ENCODE measurements at places on chromosomes 3 and 15. TPM values are rescaled to one million over a fixed set of nuclear protein-coding genes. Genes with fewer than 3 reads are reported as not detected.

DNA sequence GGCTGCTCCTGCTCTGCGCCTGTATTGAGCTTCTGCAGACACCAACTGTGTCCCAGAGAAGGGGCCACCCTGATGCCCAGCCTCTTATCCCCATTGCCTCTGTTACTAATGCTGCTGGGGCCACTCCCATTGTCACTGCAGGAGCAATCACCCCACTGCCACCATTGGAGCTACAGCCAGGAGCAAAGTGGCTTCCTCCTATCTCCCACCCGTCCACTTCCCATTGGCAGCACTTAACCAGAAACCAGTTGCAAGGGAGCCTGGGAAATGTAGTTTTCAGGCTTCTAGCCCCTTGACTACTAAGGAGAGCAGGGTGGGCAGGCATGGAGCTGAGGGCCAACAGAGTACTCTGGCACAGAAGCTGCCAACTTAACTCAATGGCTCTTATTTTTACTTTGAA, 55.9 kb upstream of the KLF13 start:
- DNase-seq, result no peak

- peak; percentile 52 for DNase-seq
Measured at GRCh38 chr3:52121464-52121805, 32.8 kb downstream of the POC1A start.

GRCh38 chr3:58009026-58009748, 965 bp downstream of the FLNB start:
- peak; percentile 18 for DNase-seq

GRCh38 chr3:197746801-197747237, 2.9 kb upstream of the FYTTD1 start:
- DNase-seq, result no peak

Gene LYZL4
- not detected for total RNA-seq

- no peak for DNase-seq
Measured at GRCh38 chr3:40187945-40188344, 121.6 kb upstream of the EIF1B start.

DNA sequence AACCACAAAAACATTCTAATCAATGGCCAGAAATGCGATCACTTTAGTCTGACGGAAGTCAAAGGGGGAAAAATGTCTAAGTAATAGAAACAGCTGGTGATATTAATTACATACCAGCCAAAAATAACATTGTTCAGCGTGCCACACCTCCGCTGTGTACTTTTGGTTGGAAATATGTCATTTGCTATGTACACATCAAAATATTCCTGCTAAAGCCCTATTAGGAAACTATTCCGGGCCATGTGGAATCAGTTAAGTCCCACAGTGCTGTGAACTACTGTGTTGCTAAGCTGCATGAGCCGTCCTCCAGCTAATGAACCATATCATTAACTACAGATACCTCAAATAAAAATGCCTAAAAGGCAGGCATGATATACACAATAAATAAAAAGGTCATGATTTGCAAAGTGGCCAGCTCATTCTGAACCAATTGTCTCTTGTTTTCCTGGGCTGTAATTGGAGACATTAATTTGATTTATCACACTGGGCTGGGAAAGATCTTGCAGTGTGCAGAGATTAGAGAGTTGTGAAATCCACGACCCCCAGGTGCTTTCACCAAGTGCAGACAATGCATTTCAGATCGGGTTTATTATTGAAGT, 200.5 kb upstream of the LRTM1 start:
- DNase-seq, result no peak

GRCh38 chr15:65795663-65796216, 3.6 kb upstream of the DENND4A start:
- no peak for DNase-seq

DNA sequence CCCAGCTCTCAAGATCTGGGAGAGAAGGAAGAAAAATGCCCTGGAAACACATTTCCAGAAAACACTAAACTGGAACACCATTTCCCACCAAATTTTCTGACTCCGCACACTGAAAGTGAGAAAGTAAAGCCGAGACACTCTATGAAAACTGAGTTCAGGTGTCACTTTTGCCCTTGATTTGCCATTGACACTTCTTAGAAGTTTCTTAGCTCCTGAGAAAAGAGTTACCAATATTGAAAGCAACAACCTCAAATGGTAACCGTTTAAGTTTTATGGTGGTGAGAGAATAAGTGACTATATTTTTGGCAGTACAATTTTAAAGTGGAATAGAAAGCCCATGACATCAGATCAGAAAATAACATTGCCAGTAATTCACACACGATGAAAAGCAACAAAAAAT, 39.0 kb downstream of the CD86 start:
- DNase-seq, result no peak

- DNase-seq, result peak; percentile 6
Measured at GRCh38 chr15:23372284-23372683, 17.7 kb downstream of the GOLGA8S start.

GRCh38 chr3:57094575-57094974, 34.1 kb downstream of the SPATA12 start:
- DNase-seq, result no peak

DNA sequence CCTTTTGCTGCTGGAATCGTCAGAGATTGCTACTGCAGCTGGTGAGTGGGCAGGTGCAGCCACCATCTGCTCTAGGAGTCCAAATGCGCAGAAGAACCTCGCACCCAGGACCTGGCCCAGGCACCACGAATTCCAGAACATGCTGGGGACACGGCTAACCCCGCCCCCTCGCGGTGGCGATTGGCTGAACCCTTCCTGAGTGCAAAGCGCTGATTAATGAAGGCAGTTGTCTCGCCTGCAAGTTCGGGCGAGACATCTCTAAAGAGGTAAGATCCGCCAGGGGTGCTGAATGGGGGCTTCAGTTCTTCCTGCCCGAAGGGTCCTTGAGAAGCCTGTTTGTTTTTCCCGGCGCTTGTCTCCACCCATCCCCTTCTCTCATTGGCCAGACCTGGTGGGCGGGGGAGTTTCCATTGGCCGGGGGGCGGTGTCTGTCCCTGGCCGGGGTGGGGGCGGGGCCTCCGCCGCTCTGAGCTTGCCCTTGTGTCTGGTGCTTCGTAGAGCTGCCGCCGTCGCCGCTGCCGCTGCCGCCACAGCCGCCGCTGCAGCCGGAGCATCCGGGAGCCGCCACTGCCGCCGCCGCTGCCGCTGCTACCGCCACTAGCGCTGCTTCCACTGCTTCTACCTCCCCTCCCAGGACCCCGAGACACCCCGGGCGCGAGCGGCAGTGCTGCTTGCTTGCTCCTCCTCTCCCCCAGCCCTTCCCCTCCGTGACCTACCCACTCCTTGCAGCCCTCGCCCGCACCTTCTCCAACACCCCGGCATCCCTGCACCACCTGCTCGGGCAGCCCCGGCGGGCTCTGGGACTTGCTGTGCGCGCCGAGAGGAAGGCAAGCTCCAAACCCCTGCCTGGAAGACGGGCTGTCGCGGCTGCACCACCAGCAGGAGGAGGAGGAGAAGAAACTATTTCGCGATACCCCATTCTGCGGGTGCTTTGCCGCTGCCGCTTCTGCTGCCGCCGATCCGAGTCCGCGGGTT, at the start of gene CADM2:
Gene CADM2 (plus strand): TSS at position 495 of the 975 bp plus-strand sequence.
- DNase-seq, result peak; percentile 78

DNA sequence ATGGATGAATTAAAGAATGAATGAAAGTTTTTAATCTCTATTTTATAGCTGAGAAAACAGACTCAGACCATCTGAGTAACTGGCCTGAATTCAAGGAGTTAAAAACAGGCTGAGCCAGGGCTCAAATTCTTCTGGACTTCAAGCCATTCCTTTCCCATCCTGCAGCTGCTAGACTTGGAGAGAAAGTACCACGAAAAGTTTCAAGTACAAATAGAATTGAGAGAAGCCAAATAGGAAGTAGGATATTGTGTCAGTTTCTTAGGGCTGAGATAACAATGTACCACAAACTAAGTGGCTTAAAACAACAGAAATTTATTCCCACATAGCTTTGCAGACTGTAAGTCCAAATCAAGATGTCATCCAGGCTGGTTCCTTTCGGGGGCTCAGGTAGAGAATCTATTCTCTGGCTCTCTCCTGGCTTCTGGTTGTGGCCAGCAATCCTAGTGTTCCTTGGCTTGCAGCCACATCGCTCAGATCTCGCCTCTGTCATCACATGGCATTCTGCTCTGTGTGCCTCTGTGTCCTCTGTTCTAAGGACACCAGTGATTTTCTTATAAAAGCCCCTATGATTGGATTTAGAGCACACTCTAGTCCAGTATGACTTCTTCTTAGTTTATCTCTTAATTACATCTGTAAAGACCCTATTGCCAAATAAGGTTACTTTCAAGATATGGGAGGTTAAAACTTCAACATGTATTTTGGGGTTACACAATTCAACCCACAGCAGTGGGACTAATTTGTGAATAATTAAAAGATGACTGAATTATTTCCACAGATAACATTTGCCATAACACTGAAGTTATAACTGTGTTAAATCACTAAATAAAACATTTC, 25.7 kb upstream of the GOLIM4 start:
- peak; percentile 8 for DNase-seq

DNA sequence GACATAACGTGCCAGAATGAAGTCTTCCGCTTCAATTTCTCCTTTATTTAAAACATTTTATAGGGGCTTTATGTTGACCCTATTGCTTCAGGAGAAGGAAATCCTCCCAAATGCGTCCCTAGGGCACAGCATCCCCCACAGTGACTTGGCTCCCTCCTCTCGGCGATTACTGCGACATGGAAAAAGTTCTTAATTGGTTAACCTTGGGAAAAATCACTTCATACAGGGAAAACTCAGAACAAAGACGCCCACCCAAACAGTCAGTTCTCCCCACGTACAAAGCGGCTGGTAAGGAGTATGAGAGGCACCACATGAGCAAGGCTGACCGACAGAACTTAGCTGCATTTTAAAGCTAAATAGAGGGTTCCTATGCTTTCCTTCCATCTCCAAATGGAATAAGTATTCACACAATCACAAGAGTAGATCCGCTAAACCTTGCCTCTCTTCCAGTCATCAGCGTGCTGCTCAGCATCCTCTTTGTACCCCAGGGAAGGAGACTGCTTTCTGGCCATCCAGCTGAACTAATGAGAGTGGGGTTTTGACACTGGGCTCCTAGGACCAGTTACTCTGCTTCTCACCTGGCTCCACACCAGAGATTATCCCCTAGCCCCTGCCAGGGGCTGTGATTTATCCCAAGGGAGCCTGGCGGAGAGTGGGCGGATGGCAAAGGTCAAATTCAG, 415.3 kb upstream of the WNT5A start:
- no peak for DNase-seq

- peak; percentile 25 for DNase-seq
Measured at GRCh38 chr3:61627768-61628185, 66.4 kb downstream of the PTPRG start.

Gene CCR8
- not detected for total RNA-seq
